ENCODE measurements at places on chromosomes 6 and 20.

DNA sequence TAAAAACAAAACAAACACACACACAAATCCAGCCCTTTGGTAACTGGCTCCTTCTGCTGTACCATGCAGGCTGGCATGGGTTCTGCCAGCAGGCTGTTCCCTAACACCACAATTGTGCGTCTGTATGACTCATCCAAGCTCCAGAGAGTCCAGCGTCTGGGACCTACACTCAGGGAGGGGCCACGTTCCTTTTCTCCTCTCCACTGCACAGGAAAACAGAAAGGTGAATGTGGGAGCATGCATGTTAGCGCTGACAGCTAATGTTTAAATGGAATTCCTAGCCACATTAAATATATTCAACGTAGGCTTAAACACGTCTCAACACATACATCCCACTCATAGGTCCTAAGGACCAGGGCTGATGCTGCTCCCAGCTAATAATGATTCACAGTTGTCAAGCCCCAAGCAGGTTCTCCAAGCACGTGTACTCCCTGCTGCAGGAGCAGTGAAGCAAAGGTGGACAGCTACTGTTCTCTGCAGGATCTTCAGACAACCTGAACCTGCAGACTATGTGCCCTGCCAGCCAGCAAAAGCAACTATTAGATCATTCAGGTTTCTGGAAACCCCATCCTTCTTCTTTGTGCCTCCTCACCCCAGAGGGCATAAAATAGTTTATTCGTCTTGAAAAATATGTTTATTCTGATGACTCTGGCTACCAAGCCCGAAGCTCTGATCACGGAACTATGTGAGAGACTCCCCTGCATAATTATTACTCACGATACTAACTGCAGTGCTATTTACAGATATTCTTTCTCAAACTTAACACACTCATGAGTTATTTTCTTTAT, 20.9 kb downstream of the MAP1LC3A start:
- DNase-seq = no peak

DNA sequence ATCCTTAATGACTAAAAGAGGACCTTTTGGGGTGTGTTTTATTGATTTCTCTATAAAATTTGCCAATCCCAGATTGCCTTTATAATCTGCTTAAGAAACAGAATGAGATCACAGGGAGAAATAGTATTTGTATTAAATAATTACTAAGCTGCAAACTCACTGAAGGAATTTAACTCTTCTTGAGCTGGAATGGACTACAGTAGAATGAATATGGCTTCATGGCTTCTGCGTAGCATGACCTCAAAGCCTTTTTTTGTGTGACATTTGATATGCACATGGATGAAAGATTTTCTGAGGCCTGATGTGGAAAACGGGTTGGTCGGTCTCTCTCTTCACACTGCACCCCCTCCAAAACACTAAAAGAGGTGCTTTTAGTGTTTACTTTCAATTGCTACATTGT, 115.9 kb downstream of the QKI start:
- DNase-seq = no peak

GRCh38 chr6:45432977-45433376, 55.2 kb upstream of the SUPT3H start:
- no peak for DNase-seq

DNA sequence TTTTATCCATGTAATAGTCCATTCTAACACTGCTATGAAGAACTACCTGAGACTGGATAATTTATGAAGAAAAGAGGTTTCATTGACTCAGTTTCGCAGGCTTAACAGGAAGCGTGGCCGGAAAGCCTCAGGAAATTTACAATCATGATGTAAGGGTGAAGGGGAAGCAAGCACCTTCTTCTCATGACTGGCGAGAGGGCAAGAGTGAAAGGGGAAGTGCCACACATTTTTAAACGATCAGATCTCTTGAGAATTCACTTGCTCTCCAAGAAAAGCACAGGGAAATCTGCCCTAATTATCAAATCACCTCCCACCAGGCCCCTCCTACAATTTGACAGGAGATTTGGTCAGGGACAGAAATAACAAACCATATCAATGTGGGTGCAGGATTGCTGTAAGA, 859.7 kb downstream of the EPHA7 start:
- DNase-seq = no peak

DNA sequence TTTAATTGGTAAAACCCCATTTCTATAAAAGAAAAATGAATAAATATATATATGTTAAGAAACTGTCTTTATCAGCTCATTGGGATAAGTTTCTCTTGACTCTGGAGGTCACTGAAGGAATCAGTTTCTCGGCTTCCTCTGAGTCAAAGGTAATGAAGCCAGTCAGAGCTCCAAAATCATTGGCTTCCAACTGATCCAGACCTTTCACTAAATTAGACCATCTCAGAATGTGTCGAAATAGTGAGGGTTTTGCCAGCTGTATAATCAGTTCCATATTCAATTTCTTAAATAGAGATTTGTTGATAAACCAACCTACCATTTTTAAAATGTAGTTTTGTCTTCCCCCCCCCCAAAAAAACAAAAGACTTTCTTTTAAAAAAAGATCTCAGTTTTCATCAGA, 60.5 kb upstream of the SRSF6 start:
- DNase-seq = no peak
